ENCODE measurements at places on chromosomes 3 and 15. TPM values are rescaled to one million over a fixed set of nuclear protein-coding genes. Genes with fewer than 3 reads are reported as not detected.

The LSAMP gene
- 21.9 TPM for total RNA-seq

The CRYGS gene
- total RNA-seq = 3.2 TPM

DNA sequence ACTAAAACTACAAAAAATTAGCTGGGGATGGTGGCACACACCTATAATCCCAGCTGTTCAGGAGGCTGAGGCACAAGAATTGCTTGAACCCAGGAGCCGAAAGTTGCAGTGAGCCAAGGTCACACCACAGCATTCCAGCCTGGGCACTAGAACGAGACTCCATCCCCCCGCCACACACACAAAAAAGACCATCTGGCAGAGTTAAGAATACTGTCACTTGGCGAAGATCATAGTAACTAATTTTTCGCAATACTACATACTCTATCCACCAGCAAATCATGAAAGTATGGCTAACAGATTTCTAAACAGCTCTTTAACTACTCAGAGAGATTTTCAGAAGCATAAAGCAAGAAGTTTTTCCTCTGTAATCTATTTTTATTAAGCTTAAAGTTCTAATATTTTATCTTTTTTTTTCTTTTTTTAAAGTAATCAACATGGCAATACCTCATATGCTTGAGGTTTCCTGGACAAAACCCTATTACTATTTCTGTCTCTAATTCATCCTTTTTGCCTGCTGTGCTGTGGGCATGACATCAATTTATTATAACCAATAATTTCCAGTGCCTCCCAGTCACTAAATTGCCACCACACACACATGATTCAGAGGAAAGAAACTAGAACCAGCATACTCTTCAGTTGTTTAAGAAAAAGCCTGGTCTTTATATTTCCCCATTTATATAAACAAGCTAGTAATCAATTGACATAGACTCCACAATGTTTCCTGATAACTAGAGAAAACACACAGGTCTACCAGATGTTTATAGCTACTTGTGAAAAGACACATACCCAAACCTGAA, 46.9 kb downstream of the CHSY1 start:
- H3K4me1 ChIP-seq = peaks cover 60% of the 10 kb centered on the region
- H3K36me3 ChIP-seq = no peaks in the 10 kb centered on the region
- H3K4me3 ChIP-seq = no peak overlapping the region
- peak; percentile 75 for DNase-seq
- H3K27ac ChIP-seq = peak overlapping the region; percentile 52

GRCh38 chr3:24119321-24119751, 174.2 kb downstream of the NR1D2 start:
- H3K4me1 ChIP-seq = no peaks in the 10 kb centered on the region
- H3K36me3 ChIP-seq = peaks cover 2% of the 10 kb centered on the region

GRCh38 chr3:185527364-185527763, 25.0 kb downstream of the LIPH start:
- H3K27me3 ChIP-seq = peaks cover 2% of the 10 kb centered on the region
- H3K4me3 ChIP-seq = no peak overlapping the region
- H3K27ac ChIP-seq = no peak overlapping the region
- peaks cover 3% of the 10 kb centered on the region for H3K36me3 ChIP-seq

DNA sequence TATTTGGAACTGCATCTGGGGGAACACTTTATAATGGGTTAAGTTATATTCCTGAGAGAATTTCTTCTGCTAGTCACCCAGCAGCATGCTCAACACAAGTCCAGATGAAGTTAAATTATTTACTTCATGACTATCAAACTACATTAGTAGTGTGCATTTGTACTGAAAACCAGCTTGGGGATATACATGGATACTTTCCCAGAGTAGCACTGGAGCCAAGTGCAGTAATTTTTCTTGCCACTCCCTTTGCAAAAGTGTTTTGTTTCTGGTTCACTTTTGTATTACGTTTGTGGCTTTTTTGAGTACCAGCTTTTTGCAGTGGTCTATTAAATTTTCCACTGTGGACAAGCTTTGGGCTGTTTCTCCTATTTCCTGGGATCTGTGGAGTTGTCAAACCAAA, 243.0 kb downstream of the AGBL1 start:
- no peak overlapping the region for H3K27ac ChIP-seq
- H3K4me1 ChIP-seq = no peaks in the 10 kb centered on the region
- H3K27me3 ChIP-seq = no peaks in the 10 kb centered on the region
- no peaks in the 10 kb centered on the region for H3K36me3 ChIP-seq
- no peak overlapping the region for H3K4me3 ChIP-seq

GRCh38 chr3:138440596-138440995, 6.2 kb downstream of the ESYT3 start:
- H3K27ac ChIP-seq = peak overlapping the region; percentile 72
- DNase-seq = no peak
- H3K36me3 ChIP-seq = no peaks in the 10 kb centered on the region
- H3K4me1 ChIP-seq = peaks cover 6% of the 10 kb centered on the region

DNA sequence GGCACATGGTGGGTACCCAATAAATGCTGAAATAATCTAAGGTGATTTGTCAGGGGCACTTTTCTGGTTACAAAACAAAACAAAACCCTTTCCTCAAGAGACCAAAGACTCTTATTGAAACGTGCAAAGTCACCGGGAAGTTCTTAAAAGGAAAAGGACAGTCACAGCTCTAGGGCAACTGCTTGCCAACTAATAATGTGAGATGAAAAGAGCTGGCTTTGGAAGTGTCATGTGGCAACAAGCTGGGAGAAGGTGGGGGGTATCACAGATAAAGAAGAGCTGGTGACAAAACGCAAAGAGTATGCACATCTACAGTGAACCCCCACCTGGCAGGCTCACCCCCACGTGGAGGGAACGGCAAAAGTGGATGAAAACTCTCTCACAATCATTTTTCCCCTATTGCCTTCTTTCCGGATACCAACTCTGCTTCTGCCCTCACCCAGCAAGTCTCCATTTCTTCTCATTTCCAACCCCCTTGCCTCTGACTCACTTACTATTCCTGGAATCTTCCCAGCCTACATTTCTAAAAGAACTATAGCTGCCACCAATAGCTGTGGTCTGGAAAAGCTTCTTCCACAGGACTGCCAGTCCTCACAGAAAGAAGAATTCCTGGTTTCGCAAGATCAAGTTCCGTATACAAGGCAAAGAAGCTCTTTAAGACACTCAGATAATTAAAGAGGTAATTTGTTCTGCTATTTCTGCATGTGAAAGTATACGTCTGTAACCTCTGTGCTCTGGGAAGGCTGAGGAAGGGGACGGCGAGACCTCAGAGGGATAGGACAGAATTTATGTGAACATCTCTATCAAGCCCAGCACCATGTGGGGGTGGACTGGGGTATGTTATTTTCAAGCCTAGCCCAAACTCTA, 21.8 kb upstream of the ANPEP start:
- no peak overlapping the region for H3K4me3 ChIP-seq
- no peaks in the 10 kb centered on the region for H3K27me3 ChIP-seq
- peaks cover 13% of the 10 kb centered on the region for H3K36me3 ChIP-seq
- H3K4me1 ChIP-seq = no peaks in the 10 kb centered on the region
- no peak for DNase-seq

GRCh38 chr3:81249540-81250029, 511.9 kb downstream of the GBE1 start:
- H3K27ac ChIP-seq = no peak overlapping the region
- DNase-seq = no peak
- H3K27me3 ChIP-seq = no peaks in the 10 kb centered on the region
- peaks cover 8% of the 10 kb centered on the region for H3K4me1 ChIP-seq
- no peak overlapping the region for H3K4me3 ChIP-seq
- no peaks in the 10 kb centered on the region for H3K36me3 ChIP-seq

DNA sequence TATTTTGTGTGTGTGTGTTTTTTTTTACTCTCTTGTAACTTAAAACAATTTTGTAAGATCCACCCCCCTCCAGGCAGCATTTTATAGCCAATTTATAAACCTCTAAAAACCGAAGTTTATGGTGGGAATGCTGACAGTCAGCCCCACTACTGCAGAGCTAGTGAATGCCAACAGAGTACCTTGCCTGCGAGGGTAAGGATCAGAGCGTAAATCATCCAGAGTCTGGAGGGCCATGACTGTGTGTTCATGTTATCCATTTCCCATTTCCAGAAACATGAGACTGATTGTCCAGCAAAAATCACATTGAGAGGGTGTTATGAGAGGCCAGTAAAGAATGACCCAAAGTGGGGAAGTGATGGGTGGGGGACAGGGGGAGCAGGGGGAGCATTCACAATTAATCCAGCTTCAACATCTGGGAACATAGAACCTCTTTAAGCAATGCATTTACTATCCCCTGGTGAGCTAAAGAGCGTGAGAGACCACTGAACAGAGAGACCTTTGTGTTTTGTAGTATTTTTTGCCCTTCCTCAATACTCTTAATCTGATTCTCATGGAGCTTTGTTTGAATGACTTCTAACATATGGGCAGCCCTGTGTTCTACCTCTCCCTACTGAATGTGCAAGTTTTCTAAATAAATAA, 464.5 kb downstream of the RBMS3 start:
- H3K4me1 ChIP-seq = peaks cover 8% of the 10 kb centered on the region
- no peaks in the 10 kb centered on the region for H3K36me3 ChIP-seq
- no peak overlapping the region for H3K27ac ChIP-seq
- no peaks in the 10 kb centered on the region for H3K27me3 ChIP-seq

- no peaks in the 10 kb centered on the region for H3K36me3 ChIP-seq
- no peaks in the 10 kb centered on the region for H3K4me1 ChIP-seq
- no peak overlapping the region for H3K27ac ChIP-seq
- H3K27me3 ChIP-seq = peaks cover 35% of the 10 kb centered on the region
- H3K4me3 ChIP-seq = no peak overlapping the region
- no peak for DNase-seq
Measured at GRCh38 chr3:139338405-139338804, 5.4 kb upstream of the MRPS22 start.

DNA sequence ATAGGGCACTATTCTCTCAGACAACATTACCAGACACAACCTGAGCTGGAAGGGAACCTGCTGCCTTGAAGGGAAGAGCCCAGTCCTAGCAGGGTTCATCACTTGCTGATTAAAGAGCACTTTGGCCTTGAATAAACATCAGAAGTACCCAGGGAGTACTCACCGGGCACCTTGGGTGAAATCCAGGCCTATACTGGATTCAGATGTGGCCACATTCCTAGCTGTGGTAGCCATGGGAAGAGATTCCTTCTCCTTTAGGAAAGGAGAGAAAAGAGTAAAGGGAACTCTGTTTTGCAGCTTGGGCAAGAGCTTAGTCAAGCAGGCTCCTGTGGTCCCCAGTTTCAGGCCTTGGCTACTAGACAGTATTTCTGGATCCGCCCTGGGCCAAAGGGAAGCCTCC, 195.0 kb downstream of the SPATA16 start:
- DNase-seq = no peak
- no peaks in the 10 kb centered on the region for H3K4me1 ChIP-seq
- no peaks in the 10 kb centered on the region for H3K36me3 ChIP-seq
- no peak overlapping the region for H3K4me3 ChIP-seq
- H3K27me3 ChIP-seq = no peaks in the 10 kb centered on the region
